Upper lobe of left lung (tissue), 6 donors: ENCODE measurements at places on chromosomes 4 and X. TPM values are rescaled to one million over a fixed set of nuclear protein-coding genes. Genes with fewer than 3 reads are reported as not detected.

- H3K4me1 ChIP-seq, result no peaks in the 10 kb centered on the region
- DNase-seq, result no peak
- H3K4me3 ChIP-seq, result no peak overlapping the region
- no peaks in the 10 kb centered on the region for H3K27me3 ChIP-seq
- H3K27ac ChIP-seq, result no peak overlapping the region
- H3K36me3 ChIP-seq, result no peaks in the 10 kb centered on the region
Observed at GRCh38 chr4:126440297-126440696, 1125.5 kb downstream of the FAT4 start.

GRCh38 chr4:103306870-103307375 lies 108.8 kb upstream of the CENPE start:
- DNase-seq, result peak; percentile 28
- no peaks in the 10 kb centered on the region for H3K27me3 ChIP-seq
- H3K4me1 ChIP-seq, result no peaks in the 10 kb centered on the region
- no peak overlapping the region for H3K4me3 ChIP-seq

DNA sequence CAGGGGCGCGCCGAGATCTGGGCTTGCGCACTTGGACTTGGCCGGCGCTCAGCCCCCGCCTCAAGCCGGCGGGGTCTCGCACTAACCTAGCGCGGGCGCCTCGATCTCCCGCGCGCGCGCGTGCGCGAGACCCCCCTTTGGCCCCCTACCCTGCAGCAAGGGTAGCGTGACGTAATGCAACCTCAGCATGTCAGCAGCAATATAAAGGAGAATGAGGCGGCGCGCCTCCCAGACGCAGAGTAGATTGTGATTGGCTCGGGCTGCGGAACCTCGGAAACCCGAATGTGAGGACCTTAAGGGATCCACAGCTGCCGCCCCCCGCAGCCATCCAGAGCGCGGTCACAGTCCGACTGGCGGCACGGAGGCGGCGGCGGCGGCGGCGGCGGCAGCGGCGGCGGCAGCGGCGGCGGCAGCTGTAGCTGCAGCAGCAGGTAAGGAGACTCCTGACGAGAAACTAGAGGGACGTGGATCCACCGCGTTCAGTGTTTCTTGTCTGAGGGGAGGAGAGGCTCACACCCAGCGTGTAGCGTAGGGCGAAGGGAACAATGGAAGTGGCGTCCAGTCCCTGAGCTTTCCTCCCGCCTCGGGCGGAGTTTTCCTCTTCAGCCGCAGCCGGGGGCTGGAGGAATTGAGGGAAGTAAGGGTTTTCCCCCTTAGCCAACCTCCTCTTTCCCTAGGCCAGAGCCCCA lies at the start of the genes SATL1 and ZNF711:
Gene SATL1, minus strand, starts transcription at position 19 of the 689 bp plus-strand sequence. CDS start 134,811 bp downstream, outside the sequence.
Gene ZNF711, plus strand, starts transcription at position 231 of the 689 bp plus-strand sequence. CDS start 3,582 bp downstream, outside the sequence.
- no peaks in the 10 kb centered on the region for H3K27me3 ChIP-seq
- H3K27ac ChIP-seq, result no peak within 1 kb of the TSS
- no peaks in the 10 kb centered on the region for H3K4me1 ChIP-seq
- H3K4me3 ChIP-seq, result peak within 1 kb of the TSS; percentile 56
- DNase-seq, result peak; percentile 82
- H3K36me3 ChIP-seq, result no peaks in the 10 kb centered on the region

- no peaks in the 10 kb centered on the region for H3K27me3 ChIP-seq
- no peak for DNase-seq
- H3K4me1 ChIP-seq, result no peaks in the 10 kb centered on the region
Observed at GRCh38 chr4:8771258-8771590, 100.4 kb downstream of the HMX1 start.

GRCh38 chr4:40992472-40993295 lies 221.7 kb downstream of the APBB2 start:
- H3K4me3 ChIP-seq, result no peak overlapping the region
- no peaks in the 10 kb centered on the region for H3K27me3 ChIP-seq
- H3K36me3 ChIP-seq, result no peaks in the 10 kb centered on the region
- DNase-seq, result no peak

- no peaks in the 10 kb centered on the region for H3K4me1 ChIP-seq
- no peaks in the 10 kb centered on the region for H3K27me3 ChIP-seq
- DNase-seq, result no peak
- H3K36me3 ChIP-seq, result no peaks in the 10 kb centered on the region
Observed at GRCh38 chrX:700936-701335, 70.3 kb downstream of the SHOX start.

DNA sequence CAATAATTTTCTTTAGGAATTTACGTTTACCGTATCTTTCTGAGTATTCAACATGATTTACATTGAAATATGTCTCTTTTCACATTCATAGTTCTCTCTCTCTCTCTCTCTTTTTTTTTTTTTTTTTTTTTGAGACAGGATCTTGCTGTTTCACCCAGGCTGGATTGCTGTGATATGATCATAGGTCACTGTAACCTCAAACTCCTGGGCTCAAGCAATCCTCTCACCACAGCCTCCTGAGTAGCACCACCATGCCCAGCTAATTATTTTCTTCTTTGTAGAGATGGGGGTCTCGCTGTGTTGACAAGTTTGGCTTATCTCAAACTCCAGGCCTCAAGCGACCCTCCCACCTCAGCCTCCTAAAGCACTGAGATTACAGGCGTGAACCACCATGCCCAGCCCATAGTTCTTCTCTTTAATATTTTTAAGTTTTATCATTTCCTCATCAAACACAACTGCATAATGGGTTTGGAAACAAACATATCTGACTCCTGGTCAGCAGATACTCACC lies 9.8 kb downstream of the SRP72 start:
- H3K36me3 ChIP-seq, result peaks cover 76% of the 10 kb centered on the region
- no peak overlapping the region for H3K4me3 ChIP-seq
- H3K4me1 ChIP-seq, result no peaks in the 10 kb centered on the region
- H3K27me3 ChIP-seq, result no peaks in the 10 kb centered on the region
- DNase-seq, result no peak

DNA sequence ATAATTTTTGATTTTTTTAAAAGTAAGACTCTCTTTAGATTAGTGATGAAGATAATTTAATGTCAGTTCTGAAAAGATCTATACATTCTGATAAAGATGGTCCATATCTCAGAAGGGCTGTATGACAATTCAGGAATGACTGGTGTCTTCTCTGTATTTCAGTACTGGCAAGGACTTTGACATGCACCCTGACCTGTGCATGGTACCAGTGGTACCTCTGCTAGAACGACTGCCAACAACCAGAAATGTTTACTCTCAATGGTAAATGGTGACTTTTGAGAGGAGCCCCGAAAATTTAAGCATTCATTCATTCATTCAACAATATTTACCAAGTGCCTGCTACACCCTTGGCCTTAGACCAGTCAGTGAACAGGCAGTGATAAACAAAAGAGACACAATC lies 4.8 kb downstream of the NR3C2 start:
- no peaks in the 10 kb centered on the region for H3K36me3 ChIP-seq
- H3K4me3 ChIP-seq, result no peak overlapping the region
- peaks cover 49% of the 10 kb centered on the region for H3K4me1 ChIP-seq
- H3K27ac ChIP-seq, result peak overlapping the region; percentile 74
- no peak for DNase-seq

DNA sequence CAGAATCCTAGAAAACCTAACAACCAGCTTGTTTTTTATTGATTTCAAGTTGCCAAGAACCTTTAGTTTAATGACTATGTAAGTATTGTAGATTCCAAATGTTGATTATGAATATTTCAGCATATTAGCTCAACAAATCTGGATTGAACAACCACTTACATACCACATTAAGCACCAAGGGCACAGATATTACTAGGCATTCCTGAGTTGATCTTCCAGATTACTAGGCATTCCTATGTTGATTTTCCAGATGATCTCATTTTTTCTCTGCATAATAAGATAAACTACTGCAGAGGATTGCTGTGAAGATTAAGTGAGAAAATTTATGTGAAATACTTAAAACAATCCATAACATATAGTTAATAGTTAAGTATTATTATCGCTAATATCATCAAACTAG lies 17.4 kb upstream of the DCAF8L1 start:
- DNase-seq, result no peak
- no peaks in the 10 kb centered on the region for H3K27me3 ChIP-seq
- no peaks in the 10 kb centered on the region for H3K36me3 ChIP-seq
- H3K27ac ChIP-seq, result no peak overlapping the region
- H3K4me3 ChIP-seq, result no peak overlapping the region

DNA sequence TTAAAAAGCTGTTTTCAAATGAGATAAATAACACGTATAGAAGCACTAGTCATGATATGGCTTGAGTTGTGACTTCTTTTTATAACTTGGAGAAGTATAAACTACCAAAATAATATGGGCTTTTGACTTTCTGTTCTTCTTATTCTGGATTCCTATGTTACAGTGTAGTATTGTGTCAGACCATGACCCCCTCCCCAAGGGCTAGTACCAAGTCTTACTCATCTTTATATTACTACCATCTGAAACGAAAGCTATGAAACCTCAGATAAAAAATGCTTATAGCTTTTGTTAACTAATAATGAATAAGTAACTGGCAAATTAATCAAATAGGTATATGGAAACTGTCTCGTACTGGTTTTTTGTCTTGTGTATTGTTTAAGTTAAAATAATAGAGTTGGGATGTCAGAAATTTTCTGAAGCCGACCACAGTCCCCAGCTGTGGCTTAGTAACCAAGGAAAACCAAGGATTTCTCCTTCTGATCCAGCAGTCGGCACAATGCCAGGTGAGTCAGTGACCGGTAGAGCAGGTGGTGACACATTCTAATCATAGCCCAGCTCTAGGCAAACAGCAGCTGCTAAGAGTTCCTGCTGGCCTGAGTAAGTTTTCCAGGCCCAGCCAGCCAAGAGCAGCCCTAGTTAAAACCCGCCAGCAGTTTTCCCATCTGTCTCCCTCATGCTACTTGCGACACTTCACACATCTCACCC lies 163.3 kb upstream of the PRDX4 start:
- no peaks in the 10 kb centered on the region for H3K36me3 ChIP-seq
- no peak overlapping the region for H3K27ac ChIP-seq
- no peak overlapping the region for H3K4me3 ChIP-seq
- H3K27me3 ChIP-seq, result no peaks in the 10 kb centered on the region

DNA sequence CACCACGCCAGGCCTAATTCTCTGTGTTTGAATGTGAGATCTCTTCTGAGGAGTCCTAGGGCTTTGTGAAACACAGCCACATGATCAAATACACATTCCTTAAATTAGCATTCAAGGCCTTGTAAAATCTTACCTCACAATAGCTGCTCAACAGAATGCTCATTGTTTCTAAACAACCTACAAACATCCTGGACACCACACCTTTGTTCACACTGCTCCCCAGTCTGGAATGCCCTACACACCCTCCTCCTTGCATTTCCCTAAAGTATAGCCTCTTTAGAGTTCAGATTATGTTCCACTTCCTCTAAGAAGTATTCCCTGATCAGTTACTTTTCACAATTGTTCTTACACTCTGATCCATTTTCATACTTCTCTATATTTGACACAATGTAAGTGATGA lies 110.6 kb downstream of the AGTR2 start:
- no peak overlapping the region for H3K27ac ChIP-seq
- DNase-seq, result no peak
- H3K4me3 ChIP-seq, result no peak overlapping the region
- no peaks in the 10 kb centered on the region for H3K36me3 ChIP-seq
- H3K4me1 ChIP-seq, result no peaks in the 10 kb centered on the region

DNA sequence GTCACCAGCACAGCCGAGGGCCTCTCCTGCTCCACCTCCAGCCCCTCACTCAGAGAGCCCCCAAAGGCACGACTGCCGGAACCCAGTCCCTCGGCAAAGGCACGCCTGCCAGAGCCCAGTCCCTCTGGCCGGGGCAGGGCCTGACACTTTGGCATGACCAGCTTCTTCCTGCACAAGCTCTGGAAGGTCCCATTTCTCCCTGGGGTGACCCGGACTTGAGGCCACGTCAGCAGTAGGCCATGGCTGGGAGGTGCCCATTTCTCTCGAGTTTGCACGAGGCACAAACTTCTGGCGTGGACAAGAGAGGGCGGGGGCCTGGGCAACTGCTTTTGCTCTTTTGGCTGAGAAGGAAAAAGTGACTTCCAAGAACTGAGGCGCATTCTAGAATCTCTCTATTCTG lies 62.2 kb upstream of the GPR78 start:
- H3K4me1 ChIP-seq, result no peaks in the 10 kb centered on the region
- no peaks in the 10 kb centered on the region for H3K27me3 ChIP-seq
- DNase-seq, result no peak
- H3K27ac ChIP-seq, result no peak overlapping the region

DNA sequence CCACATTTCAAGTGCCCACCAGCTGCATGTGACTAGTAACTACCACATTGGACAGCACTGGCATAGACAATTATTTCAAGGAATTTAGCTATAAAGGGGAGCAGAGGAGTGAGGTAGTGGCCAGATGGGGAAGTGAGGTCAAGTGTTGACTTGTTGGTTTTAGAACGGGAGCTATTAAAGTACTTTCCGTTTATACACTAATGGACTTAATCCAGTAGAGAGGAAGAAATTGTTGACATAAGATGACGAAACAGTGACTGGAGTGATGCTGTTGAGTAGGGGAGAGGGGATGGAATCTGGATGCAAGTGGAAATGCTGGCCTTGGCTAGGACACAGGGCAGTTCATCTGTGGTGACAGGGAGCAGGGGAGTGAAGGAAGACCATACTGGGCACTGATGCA lies 154.4 kb downstream of the AMMECR1 start:
- no peak for DNase-seq
- H3K27me3 ChIP-seq, result no peaks in the 10 kb centered on the region
- H3K27ac ChIP-seq, result no peak overlapping the region
- no peaks in the 10 kb centered on the region for H3K4me1 ChIP-seq
- no peak overlapping the region for H3K4me3 ChIP-seq
- H3K36me3 ChIP-seq, result no peaks in the 10 kb centered on the region

- no peak overlapping the region for H3K27ac ChIP-seq
- no peaks in the 10 kb centered on the region for H3K4me1 ChIP-seq
- H3K27me3 ChIP-seq, result no peaks in the 10 kb centered on the region
- DNase-seq, result peak; percentile 41
- H3K36me3 ChIP-seq, result no peaks in the 10 kb centered on the region
- no peak overlapping the region for H3K4me3 ChIP-seq
Observed at GRCh38 chrX:68746988-68747387, 81.8 kb upstream of the EFNB1 start.

DNA sequence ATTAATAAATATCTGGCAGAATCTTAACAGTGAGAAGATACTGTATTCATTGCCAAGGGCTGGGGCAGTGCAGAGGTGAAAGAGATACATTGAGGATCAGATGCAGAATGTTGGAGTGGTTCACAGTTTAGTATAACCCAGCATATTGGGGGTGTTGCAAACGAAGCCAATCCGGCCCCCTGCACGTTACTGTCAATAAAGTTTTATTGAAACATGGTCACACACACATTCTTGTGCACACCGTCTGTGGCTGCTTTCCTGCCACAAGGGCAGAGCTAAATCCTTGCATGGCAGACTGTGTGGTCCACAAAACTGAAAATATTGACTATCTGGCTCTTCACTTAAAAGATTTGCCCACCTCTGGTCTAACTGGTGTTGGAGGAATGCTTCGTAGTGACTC lies 119.7 kb downstream of the SHOX start:
- DNase-seq, result no peak
- H3K27ac ChIP-seq, result no peak overlapping the region
- no peaks in the 10 kb centered on the region for H3K36me3 ChIP-seq
- no peak overlapping the region for H3K4me3 ChIP-seq
- H3K4me1 ChIP-seq, result no peaks in the 10 kb centered on the region

The SLITRK4 gene
- 0.94 TPM for total RNA-seq

The COL25A1 gene
- total RNA-seq, result 0.15 TPM

The NPY1R gene
- not detected for total RNA-seq

The TRAM1L1 gene
- total RNA-seq, result 0.98 TPM

The UGT2A1 gene
- total RNA-seq, result not detected

The ARHGAP36 gene
- not detected for total RNA-seq

The TLR2 gene
- total RNA-seq, result 34.8 TPM

The TMPRSS11F gene
- total RNA-seq, result not detected
